ENCODE measurements at places on chromosomes 3 and 15.

DNA sequence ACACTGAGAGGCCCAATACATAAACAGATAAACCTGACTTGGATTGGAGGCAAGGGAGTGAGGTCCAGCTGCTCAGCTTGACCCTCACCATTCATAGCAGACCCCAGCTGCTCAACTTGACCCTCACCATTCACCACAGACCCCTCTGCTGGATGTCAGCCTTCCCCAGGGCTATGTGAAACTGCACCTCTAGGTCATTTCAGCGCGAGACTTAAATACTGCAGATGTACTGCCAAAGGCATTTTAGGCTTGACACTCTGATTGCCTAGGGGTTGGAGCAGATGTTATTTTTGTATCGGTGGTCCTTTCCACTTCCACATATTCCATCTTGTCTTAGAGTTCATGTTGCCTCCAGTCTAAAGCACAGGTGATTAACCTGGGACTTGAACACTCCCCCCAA lies 41.5 kb upstream of the FAM98B start:
- DNase-seq: peak; percentile 18

GRCh38 chr15:75597667-75598341 lies 18.7 kb upstream of the PTPN9 start:
- DNase-seq: no peak

DNA sequence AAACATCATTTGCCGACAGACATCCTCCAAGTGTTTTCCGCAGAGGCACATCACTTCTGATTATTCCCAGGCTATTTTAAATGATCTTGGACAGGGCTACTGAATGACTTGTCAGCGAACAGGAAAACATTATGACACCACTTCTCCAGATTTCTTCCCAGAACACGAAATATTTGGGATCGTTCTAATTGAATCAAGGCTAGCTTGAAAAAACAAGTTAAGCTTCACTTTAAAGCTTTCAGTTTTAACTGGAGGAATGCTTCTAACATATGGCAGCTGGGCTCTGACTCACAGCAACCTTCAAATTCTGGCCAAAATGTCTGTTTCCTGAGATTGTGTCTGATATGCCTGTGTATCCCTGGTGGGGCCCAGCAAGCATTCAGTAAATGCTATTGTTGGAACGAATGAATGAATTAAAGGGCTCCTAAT lies 127.0 kb upstream of the ICE2 start:
- DNase-seq: peak; percentile 94

DNA sequence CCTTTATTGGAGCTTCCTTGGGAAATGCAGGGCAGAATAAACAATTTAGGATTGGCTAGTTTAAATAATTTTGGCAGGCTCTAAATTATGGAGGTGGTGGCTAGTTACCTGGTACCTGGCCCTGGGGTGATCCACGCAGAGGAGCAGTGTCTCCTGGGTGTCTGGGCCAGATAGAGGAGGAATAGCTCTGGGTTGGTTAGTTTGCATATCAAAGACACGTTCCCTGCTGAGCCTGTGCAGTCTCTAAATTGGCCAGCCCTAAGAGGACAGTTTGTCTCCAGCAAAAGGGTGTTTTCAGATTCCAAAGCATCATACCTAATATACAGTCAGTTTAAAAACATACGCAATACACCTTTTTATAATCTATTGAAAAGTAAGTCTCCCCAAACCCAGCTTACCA lies 333.3 kb upstream of the TPM1 start:
- DNase-seq: no peak

DNA sequence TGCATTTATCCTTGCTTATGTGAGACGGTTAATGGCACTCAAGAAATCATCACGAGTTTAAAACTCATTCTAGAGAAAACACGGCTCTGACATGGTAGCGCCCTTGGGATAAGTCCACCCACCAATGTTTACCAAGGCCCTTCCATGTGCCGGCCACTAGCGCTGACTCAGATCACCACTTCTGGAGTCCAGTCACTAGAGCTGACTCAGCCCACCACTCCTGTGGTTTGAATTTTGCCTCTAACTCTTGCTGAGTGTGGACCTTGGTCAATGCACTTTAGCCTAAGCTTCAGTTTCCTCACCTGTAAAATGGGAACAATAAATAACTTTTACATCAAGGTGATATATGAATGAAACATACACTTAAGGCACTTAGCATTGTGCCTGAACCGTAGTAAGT lies 358.4 kb upstream of the PROK2 start:
- DNase-seq: no peak

- DNase-seq: no peak
Measured at GRCh38 chr15:92921215-92922131, 21.3 kb downstream of the CHD2 start.

- DNase-seq: no peak
Measured at GRCh38 chr15:64229129-64229724, 66.4 kb upstream of the PPIB start.

DNA sequence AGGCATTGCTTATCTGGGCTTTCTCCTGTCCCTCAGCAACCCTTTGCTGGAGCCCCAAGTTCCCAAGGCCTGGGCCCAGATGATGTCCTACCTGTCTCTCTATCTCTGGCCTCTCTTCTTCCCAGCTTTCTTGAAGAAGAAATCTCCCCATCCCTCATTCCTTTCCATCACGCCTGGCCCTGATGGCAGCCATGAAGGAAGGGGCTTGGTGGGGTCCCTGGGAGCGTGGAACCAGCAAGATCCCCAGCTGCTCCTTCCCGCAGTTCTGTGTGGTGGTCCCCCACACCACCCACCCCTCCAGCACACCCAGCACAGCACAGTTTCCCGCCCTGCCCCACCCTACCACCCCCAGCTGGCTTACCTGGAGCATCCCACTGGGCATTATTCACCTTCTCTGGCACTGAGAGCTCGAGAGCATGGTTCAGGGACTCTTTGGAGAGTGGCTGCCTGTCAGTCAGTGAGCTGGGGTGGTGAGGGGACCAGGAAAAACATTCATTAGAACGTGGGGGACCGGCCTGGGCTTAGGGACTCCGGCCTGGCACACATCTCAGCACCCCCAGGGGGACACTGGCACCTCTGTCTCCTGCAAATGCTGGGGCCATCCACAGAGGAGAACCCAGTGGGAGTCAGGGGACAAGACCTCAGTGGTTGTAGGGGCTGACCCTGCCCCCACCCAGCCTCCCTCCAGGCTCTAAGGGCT lies 26.6 kb downstream of the ACSBG1 start:
- DNase-seq: no peak

- DNase-seq: no peak
Measured at GRCh38 chr15:89363133-89363532, 28.5 kb upstream of the POLG start.

- DNase-seq: no peak
Measured at GRCh38 chr15:82768414-82769054, 37.3 kb downstream of the FSD2 start.

DNA sequence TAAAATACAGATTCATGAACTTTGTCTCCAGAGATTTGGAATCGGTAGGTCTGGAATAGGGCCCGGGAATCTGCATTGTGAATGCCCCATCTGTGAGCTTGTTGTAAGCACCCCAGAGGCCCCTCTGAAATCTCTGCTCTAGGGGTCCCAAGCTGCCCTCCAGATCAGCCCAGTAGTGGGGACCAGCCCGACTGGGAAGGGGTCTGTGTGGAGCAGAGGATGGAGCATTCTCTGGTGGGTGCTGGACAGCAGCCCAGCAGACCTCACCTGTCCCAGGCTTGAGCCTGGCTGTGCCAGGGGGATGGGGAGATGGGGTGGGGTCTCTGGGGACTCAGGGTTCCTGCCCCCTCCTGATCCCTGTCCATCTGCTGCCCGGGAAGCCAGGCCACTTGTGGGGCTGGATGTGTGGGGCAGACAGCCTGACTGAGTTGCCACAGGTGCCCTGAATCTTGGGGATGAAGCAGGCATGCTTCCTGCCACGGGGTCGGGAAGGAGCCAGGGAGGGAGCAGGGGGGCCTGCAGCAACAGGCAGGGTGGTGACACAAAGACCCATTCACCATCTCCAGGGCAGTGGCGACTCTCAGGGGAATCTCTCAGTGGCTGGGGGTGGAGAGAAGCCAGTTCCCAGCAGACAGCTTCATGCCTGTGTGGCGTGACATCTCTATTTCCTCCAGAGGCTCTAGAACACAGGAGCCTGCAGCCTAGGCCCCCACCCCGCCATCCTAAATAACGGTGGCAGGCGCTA lies 99.3 kb downstream of the WNT7A start:
- no peak for DNase-seq

- no peak for DNase-seq
Measured at GRCh38 chr3:114058646-114059045, 2.1 kb downstream of the QTRT2 start.

DNA sequence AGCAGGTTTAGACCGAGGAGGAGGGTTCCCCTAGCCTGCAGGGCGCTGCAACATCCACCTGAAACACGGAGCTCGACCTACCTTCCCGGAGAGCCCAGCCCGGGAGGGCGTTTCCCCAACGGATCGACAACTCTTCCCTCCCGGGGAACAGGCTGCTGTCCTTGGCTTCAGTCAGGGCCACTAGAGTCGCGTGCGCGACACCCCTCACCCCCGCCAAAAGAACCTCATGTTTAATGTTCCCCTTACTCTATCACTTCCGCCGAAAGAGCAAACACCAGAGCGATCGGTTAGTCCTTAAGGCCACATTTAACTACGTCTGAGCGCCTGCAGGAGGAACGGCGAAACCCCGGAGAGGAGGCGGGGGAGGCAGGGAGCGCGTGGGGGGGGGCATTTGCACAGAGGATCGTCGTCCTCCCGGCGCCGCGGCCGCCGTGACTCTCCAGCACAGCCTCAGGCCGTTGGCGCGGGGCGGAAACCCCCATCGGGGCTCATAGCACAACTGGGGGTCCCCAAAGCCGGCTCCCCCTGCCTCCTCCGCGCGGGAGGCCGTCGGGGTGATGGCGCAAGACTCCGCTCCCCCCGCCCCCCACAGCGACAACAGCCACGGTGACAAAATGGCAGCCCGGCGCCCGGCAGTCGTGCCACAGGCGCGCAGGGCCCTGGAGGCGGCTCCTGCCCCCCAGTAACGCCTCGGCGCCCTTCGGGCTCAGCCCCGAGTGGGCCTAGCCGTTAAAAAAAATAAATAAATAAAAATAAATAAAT lies 3.2 kb downstream of the ANP32A start:
- peak; percentile 88 for DNase-seq

- no peak for DNase-seq
Measured at GRCh38 chr3:16239780-16240179, 25.0 kb downstream of the DPH3 start.

DNA sequence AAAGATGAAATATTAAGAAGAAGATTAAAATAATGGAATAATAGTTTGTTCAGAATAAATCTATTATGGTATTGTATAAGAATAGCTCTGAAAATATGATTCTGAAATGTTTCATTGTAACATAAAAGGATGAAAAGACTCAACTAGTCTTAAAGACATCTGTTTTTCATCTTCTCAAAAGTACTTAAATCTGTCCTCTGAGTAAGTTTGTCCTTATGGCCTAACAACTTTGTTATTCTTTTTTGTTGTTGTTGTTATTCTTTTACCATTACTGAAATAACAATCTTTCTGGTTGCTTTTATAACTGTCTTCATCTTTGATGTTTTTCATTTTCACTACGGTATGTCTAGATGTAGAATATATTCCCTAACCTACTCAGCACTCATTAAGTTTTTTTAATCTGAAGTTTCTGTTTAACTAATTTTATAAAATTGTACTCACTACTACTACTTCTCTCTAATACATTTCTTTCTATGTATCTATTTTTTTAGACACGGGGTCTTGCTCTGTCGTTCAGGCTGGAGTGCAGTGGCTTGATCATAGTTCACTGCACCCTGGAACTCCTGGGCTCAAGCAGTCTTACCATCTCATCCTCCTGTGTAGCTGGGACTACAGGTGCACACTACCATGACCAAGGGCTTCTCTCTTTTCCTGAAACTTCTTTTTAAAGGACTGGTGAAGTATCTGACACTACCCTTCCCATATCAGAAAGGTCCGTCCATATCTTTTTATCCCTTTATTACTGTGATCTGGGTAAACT lies 240.7 kb downstream of the PCCB start:
- DNase-seq: no peak

GRCh38 chr15:71823801-71824200 lies 13.4 kb downstream of the NR2E3 start:
- no peak for DNase-seq

GRCh38 chr15:92082006-92082843 lies 228.7 kb downstream of the SLCO3A1 start:
- peak; percentile 91 for DNase-seq

DNA sequence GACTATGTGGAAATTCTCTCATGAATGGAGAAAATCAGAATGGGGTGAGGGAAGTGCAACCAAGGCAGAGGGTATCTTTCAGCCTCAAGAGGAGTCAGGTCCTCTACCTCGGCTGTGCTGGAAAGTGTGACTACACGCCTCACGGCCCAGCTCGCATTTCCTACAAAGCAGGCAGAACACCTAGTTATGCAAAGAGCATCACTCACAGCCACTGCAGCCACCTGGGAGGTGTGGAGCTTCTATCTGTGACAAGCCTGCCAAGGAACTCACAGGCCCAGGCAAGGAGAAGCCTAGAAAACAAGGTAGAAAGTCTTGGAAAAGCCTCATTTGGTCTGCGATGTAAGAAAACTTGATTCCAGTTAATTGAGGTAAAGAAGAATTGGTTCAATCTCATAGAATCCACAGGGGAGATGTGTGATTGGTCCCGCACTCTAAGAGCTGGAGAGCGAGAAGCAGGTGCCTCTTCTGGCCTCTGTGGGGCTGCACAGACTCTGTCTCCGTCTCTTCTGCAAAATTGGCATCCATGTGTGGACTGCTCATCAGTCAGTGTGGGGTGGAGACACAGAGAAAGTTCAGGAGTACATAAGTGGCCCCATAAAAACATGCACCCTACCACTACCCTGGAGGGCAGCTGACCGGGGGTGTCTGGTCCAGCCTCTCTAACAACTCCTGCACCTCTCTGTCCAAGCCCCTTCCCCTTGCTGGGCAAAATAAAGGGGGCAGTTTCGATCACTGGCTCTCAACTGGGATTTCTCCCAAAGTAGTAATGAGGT lies 76.8 kb downstream of the TAMM41 start:
- DNase-seq: no peak

DNA sequence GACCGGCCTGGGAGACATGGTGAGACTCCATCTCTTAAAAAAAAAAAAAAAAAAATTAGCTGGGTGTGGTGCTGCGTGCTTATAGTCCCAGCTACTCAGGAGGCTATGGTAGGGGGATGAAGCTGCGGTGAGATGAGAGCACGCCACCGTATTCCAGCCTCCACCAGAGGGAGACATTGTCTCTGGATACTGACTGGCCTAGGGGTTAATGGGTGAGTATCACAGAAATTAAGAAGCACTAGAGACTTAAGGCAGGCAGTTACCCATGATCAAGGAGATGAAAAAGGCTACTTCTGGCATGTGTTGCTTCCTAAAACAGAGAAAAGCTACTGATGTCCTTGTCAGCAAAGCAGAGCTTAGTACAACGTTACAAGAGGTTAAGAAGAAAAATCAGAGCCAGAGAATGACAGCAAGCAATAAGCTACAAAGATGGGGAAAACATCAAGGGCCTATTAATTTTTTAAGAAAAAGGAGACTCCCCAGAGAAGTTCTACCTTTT lies 8.6 kb downstream of the TFRC start:
- DNase-seq: peak; percentile 81

DNA sequence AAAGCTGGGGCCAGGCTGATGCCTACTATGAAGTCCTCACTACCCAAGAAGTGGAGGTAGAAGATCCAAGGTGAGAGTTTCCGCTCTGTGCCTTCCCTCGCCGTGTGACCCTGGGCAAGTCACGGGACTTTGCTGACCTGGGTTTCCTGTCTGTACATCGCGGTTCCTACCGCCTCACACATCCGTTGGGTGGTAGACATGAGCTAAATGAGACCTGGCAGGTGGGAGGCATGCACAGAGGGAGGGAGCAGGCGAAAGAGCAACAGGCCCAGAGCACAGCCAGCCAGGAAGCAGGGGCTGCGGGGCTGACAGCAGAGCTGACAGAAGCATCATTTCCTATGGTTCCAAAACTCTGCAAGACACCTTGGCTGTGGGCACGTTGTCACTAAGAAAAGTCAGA lies 157.3 kb upstream of the BHLHE40 start:
- no peak for DNase-seq
